ENCODE measurements at places on chromosomes 13 and 19.

GRCh38 chr19:42313840-42314755 is 989 bp downstream of the TMEM145 start:
- DNase-seq: no peak

DNA sequence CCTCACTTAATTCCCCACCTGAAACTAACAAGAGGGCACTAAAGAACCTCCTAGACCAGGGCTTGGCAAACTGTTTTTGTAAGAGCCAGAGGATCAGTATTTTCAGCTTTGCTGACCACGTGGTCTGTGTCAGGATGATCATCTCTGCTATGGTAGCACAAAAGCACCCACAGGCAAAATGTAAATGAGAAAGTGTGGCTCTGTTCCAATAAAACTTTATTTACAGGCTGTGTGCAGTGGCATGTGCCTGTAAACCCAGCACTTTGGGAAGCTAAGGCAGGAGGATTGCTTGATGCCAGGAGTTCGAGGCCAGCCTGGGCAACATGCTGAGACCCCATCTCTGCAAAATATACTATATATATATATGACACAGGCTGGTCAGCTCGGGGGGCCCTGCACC is 31.2 kb downstream of the DNMT1 start:
- no peak for DNase-seq

GRCh38 chr13:33394294-33394932 is 108.9 kb upstream of the STARD13 start:
- no peak for DNase-seq

- no peak for DNase-seq
These were observed 171.3 kb downstream of the CACNA1A start for GRCh38 chr19:13334801-13335481.

- no peak for DNase-seq
These were observed 44.3 kb downstream of the COL4A1 start for GRCh38 chr13:110262508-110263291.

DNA sequence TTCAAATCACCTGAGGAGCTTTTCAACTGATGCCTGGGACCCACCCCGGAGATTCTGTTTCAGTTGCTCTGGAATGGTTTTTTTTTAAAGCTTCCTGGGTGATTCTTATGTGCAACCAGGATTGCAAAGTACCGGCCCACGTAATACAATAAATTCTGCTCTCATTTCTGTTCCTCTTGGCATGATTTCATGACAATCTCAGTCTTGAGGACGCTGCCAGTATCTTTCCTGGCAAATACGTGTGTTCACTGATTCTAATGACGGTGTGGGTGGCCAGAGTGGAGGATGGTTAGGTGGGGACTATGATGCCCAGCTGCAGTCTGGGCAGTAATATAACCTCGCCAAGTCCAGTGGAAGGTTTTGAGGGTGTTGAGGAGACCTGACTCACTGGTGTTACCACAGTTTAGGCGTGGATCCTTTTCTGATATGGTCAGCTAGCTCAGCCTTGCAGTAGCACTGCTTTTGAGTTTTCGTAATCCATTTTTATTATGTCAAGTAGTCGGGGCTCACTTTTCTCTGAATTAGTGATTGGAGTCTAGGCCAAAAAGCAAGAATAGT is 49.4 kb downstream of the FAM124A start:
- no peak for DNase-seq

DNA sequence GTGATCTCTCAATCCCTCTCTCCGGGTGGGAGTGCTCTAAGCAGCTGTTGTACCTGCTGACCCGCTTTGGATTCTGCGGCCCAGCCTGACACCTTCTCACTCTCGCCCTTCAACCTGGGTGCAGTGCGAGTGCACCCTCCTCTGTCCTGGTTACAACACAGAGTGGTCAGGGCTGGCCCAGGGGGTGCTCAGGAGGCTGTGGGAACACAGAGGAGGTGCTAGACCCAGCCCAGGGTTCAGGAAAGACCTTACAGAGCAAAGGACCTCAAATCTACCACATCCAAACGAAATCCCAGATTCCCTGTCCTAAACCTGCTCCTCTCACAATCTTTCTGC is 23.7 kb downstream of the ZNF175 start:
- no peak for DNase-seq

- DNase-seq: no peak
These were observed 22.2 kb downstream of the DCLK1 start for GRCh38 chr13:36108954-36109353.

GRCh38 chr19:1132552-1133383 is 29.0 kb downstream of the GPX4 start:
- peak; percentile 45 for DNase-seq

GRCh38 chr19:12884926-12885748 is 1.9 kb downstream of the KLF1 start:
- peak; percentile 91 for DNase-seq

DNA sequence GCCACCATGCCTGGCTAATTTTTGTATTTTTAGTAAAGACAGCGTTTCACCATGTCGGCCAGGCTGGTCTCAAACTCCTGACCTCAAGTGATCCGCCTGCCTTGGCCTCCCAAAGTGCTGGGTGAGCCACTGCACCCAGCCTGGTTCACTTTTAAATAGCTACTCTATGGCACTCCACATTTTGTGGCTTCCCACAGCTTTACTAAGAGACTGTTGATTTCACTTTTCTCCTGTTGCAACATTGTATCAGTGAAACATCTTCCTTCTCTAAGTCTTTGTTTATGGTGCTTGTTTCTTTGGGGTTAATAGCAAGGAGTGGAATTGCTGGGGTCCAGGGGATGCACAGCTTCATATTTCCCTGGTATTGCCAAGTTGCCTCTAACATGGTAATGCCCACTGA is 12.3 kb downstream of the TMEM38A start:
- no peak for DNase-seq

- DNase-seq: no peak
These were observed 23.3 kb downstream of the SIGLECL1 start for GRCh38 chr19:51274049-51274770.

- no peak for DNase-seq
These were observed 186.2 kb downstream of the VWA8 start for GRCh38 chr13:41774605-41775218.

- no peak for DNase-seq
These were observed 27.0 kb downstream of the POMP start for GRCh38 chr13:28685892-28686291.

DNA sequence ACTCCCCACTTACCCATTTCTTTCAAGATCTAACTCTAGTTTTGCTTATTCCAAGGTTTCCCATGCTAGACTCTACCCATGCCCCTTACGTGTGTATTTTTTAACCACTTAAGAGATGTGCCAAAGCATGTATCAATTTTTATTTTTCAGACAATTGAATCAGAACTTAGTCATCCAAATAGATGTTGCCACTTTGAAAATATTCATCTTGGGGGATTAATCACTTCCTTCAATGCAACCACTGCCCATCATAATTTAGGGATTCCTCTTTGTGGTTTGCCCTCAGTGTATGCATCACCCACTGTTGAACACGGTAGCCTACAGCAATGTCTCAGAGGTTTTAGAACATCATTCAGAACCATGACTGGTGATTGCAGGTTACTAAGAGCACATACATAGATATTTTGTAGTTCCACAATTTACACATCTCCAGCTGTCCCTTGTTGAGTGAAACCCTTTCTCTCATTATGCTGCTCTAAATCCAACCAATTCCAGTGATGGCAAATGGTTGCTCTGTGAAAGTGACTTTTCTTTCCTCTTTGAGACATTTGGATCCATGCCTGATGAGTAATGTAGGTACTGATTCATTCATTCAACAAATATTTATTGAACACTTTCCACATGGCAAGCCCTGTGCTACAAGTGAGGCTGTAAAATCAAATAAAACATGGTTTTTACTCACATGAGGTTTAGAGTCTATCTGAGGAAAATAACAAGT is 60.6 kb upstream of the SERP2 start:
- DNase-seq: no peak

GRCh38 chr13:101869553-101869952 is 417.1 kb downstream of the ITGBL1 start:
- no peak for DNase-seq

- no peak for DNase-seq
These were observed 5.4 kb upstream of the NDUFB7 start for GRCh38 chr19:14577264-14577663.

DNA sequence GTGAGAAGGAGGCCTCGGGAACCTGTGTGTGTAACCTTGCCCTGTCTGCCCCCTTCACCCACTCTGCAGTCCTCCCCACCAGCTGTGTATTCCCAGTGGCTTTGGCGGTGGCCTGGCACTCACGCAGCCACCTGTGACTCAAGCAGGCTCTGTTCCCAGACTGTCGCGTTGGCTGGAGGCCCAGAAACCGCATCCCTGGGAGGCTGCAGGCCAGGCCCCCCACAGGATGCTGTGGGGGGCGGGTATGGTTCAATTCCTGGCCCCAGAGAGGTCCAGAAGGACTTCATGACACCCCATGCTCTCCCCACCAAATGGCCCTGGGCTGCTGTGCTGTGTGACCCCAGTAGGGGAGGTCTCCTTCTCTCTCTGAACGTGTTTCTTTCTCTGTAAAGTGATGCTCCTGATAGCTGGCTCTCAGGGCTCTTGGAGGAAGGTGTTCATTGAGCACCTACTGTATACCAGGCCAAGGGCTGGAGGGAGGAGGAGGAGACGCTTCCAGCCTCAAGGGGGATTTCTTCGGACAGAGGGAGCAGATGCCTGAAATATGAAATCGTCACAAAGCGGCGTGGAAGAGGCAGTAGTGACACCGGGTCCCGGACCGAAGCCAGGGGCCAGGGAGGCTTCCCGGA is 1.9 kb upstream of the LINGO3 start:
- DNase-seq: no peak

DNA sequence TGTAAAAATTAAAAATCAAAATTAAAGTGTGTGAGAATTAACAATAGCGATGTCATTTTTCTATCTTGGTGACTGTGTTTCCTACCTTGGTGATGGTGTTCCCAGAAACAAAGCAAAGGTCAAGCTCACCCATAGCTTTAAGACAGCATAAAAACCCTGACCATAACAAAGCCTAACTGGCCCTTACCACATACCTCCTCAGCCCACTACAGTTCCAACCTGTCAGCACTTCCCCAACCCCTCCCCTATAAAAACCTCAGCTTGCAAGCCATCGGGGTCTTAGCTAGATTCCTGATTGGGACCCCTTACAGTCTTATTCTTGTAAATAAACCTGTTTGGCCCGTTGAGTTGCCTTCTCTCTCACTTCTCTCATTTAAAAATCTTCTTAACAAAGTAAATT is 484.4 kb upstream of the PCDH20 start:
- DNase-seq: no peak

GRCh38 chr13:67515895-67516294 is 285.8 kb upstream of the PCDH9 start:
- DNase-seq: no peak

GRCh38 chr19:44623080-44623479 is 9.7 kb downstream of the IGSF23 start:
- DNase-seq: no peak

- DNase-seq: no peak
These were observed 215.4 kb upstream of the IRS2 start for GRCh38 chr13:110001670-110002275.

DNA sequence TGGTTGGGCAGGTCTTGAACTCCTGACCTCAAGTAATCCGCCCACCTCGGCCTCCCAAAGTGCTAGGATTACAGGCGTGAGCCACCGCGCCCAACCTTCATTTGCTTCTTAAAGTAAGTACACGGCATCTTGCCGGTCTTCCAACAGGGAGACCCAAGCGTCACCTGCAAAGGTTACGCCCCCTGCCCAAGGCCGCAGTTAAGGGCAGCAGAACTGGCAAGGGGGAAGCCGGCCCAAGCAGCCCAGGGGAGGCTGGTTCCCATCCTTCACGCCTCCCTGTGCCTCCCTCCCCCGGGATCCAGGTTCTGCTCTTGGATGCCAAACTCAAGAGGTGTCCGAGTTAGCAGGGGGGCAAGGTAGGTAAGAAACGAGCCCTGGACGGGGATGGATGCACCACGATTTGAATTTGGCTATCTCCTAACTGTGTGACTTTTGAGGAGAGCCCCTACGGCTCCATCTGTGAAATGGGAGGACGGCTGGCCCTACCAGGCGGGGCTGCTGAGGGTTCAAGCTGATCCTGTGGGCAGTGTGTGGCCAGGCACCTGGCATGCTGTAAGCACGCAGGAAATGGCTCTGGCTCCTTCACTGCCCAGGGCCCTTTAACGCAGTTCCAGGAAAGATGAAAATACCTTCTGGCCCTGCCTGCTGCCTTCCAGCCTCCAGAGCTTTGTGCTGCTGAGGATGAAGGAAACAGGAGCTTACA is 9.0 kb downstream of the RFX1 start:
- DNase-seq: no peak

DNA sequence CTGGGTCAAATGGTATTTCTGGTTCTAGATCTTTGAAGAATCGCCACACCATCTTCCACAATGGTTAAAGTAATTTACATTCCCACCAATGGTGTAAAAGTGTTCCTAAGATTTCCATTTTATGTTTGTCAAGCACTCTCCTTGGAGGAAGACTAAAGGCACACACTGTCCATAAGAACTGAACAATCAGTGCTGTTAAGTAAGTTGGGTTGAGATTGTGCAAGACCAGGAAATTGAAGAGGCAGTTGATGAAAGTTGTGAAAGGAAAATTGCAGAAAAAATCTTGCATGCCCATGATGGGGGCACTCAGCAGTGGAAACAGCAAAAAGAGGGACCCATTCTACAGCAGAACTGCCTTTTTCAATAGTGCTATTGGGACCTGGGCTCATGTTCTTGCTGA is 323.6 kb downstream of the DLEU7 start:
- no peak for DNase-seq

GRCh38 chr13:85797311-85797710 is 1.9 kb downstream of the SLITRK6 start:
- no peak for DNase-seq

- DNase-seq: no peak
These were observed 31.9 kb downstream of the ANKRD10 start for GRCh38 chr13:110882972-110883371.

DNA sequence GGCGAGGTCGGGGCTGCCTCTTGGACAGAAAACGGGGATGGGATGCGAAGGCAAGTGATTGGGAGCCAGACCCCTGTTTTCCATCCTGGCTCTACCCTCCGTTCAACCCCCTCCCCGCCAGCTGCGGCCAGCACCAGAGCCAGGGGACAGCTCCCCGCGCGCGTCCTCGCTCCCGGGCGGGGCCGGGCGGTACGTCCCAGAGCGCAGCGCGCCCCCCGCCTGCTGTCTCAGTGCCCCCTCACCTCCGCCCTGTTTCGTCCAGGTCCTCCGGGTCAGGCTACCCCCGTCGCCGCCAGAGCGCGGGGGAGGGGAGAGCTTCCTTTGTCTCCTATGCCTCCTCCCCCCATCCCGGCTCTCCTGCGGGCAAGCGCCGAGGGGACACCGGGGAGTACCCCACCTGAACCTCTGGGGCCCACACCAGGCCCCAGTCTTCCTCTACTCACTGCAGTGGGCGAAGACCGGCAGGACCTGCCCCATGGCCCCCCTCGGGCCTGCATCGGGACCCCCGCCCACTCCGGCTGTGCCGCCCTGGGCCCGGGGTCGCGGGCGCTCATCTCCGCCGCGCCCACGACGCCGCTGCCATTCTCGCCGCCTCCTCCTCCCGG is 396 bp downstream of the RTN2 start:
- peak; percentile 45 for DNase-seq

DNA sequence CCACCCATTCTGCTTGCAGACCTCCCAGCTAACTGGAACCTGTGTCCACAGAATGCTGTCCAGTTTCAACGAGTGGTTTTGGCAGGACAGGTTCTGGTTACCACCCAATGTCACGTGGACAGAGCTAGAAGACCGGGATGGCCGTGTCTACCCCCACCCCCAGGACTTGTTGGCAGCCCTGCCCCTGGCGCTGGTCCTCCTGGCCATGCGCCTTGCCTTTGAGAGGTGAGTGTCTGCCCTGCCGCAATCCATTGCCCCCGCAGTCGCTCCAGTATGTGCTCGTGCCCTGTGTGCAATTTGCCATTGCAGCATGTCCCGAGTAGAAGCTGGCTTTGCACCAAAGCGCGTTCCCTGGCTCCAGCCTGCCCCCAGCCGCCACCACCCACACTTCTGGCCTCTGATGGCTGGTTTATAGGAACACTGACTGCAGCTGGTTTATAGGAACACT is 41.9 kb downstream of the CERS4 start:
- DNase-seq: no peak
